ENCODE measurements at places on chromosomes 2 and 18.
A peak's percentile ranks its signal among the peaks of the same experiment; 100 is the strongest.

- DNase-seq = no peak
These were observed 458 bp downstream of the CXXC1 start for GRCh38 chr18:50287028-50287440.

GRCh38 chr2:11433822-11434221 lies 32.1 kb downstream of the E2F6 start:
- DNase-seq = no peak

- DNase-seq = no peak
These were observed 311.3 kb upstream of the NT5C1B start for GRCh38 chr2:18900691-18901141.

- no peak for DNase-seq
These were observed 217.9 kb upstream of the RND3 start for GRCh38 chr2:150705357-150705756.

DNA sequence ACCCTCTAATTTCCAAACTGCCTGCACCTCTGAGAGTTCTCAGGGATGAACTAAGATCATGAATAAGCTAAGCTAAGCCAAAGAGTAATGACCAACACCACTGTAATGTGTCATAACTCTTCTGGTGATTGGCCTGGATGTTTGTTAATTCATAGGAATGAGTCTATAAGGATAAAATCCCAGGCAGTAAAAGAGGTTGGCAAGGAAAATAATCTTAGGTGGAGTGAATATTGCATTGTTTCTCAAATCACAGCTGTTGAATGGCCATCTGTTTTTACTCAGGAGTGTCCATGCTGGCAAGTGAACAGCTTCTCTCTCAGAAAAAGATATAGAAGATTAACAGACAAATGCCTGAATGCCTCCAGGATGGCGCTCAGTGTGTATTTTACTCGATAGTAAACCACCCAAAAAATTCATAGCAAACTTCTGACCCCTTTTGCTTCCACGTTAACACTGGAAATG lies 60.8 kb upstream of the GLS start:
- no peak for DNase-seq

DNA sequence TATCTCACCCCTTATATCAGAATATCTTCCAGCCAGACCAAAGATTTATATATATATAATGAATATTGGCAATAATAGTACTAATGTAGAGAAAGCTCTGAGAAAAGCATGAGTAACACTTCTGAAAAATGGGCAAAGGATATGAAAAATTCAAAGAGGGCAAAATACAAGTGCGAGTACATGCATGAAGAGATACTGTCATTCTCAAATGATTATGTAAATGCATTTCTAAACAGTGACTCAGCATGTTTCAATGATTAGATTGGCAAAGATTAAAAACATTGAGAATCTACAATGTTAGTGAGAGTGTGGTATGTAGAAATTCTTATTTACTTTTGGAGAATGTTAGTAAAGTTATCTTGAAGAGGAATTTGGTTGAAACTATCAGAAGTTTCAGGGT lies 118.3 kb upstream of the NEDD4L start:
- no peak for DNase-seq

- no peak for DNase-seq
These were observed 101.4 kb upstream of the ATP5MC3 start for GRCh38 chr2:175282886-175283285.

GRCh38 chr2:30781451-30781850 lies 25.8 kb downstream of the CAPN13 start:
- no peak for DNase-seq

DNA sequence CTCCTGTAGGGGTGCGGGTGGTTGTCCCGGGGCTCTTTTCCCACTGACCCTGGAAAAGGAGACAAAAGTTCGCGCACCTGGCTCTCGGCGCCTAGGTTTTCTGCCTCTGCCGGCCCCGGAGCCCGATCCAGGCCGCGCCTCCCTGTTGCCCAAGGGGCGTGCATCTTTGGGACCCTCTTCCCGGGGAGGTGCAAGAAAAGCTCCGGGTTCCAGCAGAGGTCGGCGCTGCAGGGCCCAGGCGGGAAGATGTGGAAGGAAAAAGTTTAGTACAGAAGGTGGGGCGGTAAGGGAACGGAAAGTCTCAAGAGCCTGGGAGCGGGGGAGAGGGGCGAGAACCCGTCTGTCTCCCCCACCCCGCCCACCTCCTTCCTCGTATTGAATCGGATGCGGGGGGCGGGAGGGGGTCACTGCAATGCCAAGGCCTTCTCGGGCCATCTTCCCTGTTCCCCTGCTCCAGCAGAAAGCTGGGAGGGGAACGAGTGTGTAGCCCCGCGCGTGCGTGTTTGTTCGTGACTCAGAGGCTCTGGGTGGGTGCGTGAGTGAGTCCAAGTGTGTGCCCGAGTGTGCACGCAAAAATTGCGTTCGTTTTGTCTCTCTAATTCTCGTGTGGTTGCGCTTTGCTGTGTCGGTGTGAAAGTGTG lies 6.3 kb upstream of the EN1 start:
- DNase-seq = no peak

GRCh38 chr2:109527079-109527478 lies 86.7 kb downstream of the SEPTIN10 start:
- DNase-seq = no peak

GRCh38 chr2:18402-19271 lies 27.7 kb downstream of the FAM110C start:
- peak; percentile 60 for DNase-seq

GRCh38 chr2:14678761-14679160 lies 46.2 kb downstream of the LRATD1 start:
- no peak for DNase-seq

DNA sequence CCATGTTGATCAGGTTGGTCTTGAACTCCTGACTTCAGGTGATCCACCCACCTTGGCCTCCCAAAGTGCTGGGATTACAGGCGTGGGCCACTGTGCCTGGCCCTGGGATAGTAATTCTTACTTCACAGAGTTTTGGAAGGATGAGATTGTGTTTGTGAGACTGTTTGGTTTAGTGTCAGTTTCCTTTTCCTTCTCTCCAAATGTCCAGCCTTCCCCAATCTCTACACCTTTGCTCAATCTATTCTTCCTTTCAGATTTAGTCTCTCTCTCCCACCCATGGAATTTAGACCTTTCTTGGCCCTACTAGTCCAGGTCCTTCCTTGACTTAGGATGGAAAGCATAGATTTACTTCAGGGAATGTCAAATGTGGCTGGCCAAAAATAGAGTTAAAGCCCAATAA lies 12.2 kb upstream of the IL1A start:
- no peak for DNase-seq

- DNase-seq = peak; percentile 55
These were observed 60.1 kb upstream of the GLI2 start for GRCh38 chr2:120675460-120676130.

GRCh38 chr18:63073481-63073880 lies 246.1 kb downstream of the BCL2 start:
- DNase-seq = no peak

DNA sequence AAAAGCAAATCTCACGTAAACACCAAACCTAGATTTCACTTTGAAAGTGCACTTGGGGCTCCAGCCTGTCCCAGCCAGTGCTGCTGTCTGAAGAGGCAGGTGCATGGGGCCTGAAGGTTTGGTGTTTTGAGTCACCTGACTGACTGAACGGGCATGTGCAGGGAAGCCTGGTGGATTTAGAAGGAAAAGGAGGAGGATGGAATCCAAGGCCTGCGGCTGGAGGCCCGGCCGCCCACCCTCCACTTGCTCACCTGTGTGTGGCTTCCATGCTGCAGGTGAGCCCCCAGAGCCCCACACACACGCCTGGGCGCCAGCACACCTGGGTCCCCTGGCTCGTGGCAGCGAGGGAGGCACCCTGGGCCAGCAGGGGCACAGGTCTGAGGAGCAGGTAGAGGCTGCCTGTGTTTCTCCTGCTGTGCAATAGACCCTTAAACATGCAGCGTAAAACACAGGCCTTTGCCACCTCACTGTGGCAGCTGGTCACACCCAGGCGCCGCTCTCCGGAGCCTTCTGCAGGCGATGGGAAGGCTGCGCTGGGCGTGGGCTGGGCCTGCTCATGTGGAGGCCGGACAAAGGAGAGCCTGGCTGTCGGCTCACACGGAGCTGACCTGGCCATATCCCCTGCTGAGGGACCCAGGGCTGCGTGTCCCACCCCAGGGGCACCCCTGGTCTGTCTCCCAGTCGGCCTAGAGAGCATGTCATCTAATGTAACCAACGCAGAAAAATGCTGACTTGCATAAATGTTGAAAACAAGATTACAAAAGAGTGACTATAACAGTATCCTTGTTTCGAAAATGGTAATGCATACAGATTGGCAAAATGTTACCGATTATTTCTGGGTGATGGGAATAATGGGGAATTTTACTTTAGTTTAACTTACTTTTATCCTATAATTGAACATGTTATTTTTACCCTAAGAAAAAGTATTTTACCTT lies 71.3 kb downstream of the TMEM18 start:
- DNase-seq = no peak

- no peak for DNase-seq
These were observed 73.2 kb downstream of the MAP4K4 start for GRCh38 chr2:101770726-101771125.

- no peak for DNase-seq
These were observed 2.4 kb downstream of the NFE2L2 start for GRCh38 chr2:177262092-177262491.

GRCh38 chr2:20682167-20682920 lies 15.4 kb downstream of the GDF7 start:
- no peak for DNase-seq

DNA sequence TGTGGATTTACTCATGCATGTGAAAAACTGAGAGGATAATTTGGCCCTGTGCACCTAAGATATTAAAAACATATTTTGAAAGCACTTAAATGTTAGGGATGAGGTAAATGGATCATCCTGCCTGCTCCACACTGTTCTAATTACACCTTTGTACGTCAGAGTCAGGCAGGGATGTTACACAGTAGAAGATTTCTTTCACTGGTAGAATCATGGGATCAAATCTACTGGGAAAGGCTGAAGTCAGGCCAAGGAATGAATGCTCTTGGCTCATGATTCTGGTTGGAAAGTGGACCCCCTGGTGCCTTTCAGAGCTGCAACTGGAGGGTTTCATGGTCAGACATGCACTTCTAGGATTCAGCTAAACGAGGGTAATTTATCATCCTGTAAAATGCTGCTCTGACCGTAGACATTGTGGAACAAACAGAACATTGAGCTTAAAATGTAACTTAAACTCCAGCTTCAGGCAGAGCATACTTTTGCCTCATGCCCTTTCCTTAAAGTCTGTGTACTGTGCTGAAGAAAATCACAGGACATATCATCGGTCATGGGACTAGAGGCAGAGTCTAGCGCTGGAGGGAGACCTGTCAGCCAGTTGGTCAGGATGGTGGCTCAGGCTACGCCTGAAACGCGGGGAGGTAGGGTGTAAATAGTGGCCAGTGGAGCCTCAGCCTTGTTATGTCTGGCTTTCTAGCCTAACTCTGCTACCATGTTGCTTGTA lies 4.9 kb downstream of the KCNE4 start:
- DNase-seq = no peak

DNA sequence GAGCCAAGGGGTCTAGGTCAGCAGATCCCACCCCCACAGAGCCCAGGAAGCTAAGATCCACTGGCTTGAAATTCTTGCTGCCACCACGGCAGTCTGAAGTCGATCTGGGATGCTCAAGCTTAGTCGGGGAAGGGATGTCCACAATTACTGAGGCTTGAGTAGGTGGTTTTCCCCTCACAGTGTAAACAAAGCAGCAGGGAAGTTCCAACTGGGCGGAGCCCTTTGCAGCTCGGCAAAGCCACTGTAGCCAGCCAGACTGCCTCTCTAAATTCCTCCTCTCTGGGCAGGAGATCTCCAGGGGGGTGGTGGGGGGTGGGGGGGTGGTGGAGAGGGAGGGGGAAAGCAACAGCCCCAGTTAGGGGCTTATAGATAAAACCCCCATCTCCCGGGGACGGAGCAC lies 419.5 kb downstream of the NUP35 start:
- no peak for DNase-seq

- DNase-seq = no peak
These were observed 39.5 kb downstream of the TPRKB start for GRCh38 chr2:73697606-73698005.

DNA sequence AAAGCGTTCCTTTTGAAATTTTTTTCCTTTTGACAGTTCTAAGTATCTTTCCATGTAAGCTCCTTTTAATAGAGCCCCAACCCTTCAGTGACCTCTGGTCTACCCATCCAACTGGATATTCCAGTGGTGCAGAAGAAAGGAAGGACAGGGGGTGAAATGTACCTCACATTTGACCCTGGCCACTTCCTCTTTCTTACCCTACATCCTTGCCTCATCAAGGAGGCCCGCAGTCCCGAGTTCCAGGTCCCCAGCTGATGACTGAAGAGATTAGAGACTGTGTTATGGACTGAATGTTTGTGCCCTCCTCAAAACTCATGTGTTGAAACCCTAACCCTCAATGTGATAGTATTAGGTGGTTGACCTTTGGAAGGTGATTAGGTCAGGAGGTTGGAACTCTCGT lies 158.1 kb downstream of the RBM43 start:
- no peak for DNase-seq

- DNase-seq = no peak
These were observed 142.2 kb downstream of the OSR1 start for GRCh38 chr2:19216238-19216637.

GRCh38 chr18:6785411-6785810 lies 55.9 kb downstream of the ARHGAP28 start:
- no peak for DNase-seq

GRCh38 chr18:61123309-61123708 lies 209.9 kb upstream of the CDH20 start:
- DNase-seq = no peak

- no peak for DNase-seq
These were observed 198.0 kb upstream of the NCKAP5 start for GRCh38 chr2:133766164-133766832.

GRCh38 chr2:189137519-189137918 lies 42.0 kb downstream of the COL5A2 start:
- no peak for DNase-seq

DNA sequence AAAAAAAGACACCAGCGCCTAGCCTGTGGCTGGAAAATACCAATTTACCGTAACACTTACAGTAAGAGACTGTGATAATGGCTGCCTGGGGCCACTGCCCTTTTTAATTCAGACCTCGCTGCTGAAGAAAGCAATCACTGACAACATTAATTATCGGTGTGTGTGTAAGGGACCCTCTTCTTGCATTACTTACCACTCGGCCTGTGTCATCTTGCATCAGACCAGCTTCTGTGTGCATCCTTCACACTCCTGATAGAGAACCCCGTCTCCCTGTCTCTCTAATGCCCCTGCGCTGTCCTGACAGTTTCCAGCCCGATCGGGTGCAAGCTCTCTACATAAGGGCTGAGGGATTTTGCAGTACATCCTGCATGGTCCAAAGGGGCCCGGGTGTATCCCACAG lies 124.4 kb downstream of the ZNF516 start:
- DNase-seq = no peak

DNA sequence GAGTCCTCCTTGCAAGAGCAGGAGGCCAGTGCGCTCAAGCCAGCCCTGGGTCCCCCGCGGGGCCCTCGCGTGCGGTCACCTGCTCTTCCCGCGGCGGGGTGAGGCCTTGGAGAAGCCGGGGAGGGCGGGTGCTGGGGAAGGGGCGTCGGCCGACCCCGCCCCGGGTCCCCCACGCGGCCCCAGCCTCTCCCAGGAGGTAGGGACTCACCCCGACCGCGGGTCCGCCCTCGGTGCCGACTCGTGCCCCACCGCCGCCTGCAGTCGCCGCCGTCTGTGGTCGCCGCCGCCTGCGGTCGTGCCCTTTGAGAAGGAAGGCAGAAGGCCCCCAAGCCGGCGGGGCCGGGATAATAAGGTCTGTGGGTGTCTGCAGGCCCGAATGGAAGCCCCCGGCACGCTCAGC lies 32.7 kb downstream of the SERPINB8 start:
- no peak for DNase-seq

GRCh38 chr18:79315596-79315995 lies 80.1 kb upstream of the NFATC1 start:
- DNase-seq = no peak

Data from pancreas (tissue), 10 donors.